ENCODE measurements at places on chromosomes 11 and 22. TPM values are rescaled to one million over a fixed set of nuclear protein-coding genes. Genes with fewer than 3 reads are reported as not detected.

Gene SELENOO
- total RNA-seq = 23.6 TPM

Gene HBD
- total RNA-seq = not detected

Gene NXPE1
- total RNA-seq = not detected

Gene ANGPTL5
- not detected for total RNA-seq

Gene PGA5
- total RNA-seq = not detected

Gene MTMR2
- 19.8 TPM for total RNA-seq

Gene OR1S2
- total RNA-seq = not detected

Gene CAPN5
- 12.4 TPM for total RNA-seq

Gene SLC5A12
- total RNA-seq = not detected

Gene SPON1
- total RNA-seq = not detected

Gene EMID1
- not detected for total RNA-seq

Gene OSBP2
- 10.6 TPM for total RNA-seq

Gene SAAL1
- total RNA-seq = 36.2 TPM

Gene RTN4RL2
- total RNA-seq = 99.8 TPM

Gene TRPM5
- not detected for total RNA-seq

Gene LMO2
- 0.91 TPM for total RNA-seq

Gene THY1
- total RNA-seq = 14.4 TPM

Measured in A549 treated with ZK216348 at 1 μM for 4 hours (cell line).